ENCODE measurements at places on chromosomes 6 and 20.

DNA sequence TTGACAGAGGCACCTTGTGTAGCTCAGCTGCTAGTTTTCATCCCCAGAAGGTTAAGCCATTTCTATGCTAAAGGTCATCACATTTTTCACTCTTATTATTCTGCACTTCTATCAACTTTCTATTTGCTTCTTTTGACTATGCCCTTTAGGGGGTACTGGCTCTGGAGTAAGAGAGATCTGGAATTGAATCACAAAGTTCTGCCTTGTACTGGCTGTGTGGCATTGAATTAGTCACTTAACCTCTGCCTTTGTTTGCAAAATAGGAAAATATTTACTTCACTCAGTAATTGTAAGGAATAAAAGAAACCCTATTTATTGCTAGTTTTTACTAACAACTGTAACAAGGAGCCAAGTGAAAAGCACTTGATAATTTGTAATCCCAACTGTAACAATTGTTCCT, 56.8 kb upstream of the MTRF1L start:
- no peak for DNase-seq

DNA sequence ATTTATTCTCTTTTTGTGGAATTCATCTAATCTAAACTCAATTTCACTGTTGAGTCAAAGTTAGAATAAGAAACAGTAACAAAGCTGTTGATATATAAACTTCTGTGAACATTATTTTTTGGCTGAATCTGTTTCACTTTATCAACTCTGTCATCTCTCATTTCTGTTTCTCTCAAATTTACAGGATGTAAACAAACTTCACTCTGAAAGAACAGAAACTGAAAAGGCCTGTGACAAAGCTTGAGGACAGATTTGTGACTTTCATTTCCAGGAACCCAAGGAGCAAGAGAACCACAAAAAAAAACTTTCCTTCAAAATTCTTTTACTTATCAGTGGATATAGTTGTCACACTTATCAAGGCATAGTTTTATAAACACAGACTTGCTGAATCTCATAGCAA, 447.9 kb upstream of the OPRM1 start:
- DNase-seq, result no peak

DNA sequence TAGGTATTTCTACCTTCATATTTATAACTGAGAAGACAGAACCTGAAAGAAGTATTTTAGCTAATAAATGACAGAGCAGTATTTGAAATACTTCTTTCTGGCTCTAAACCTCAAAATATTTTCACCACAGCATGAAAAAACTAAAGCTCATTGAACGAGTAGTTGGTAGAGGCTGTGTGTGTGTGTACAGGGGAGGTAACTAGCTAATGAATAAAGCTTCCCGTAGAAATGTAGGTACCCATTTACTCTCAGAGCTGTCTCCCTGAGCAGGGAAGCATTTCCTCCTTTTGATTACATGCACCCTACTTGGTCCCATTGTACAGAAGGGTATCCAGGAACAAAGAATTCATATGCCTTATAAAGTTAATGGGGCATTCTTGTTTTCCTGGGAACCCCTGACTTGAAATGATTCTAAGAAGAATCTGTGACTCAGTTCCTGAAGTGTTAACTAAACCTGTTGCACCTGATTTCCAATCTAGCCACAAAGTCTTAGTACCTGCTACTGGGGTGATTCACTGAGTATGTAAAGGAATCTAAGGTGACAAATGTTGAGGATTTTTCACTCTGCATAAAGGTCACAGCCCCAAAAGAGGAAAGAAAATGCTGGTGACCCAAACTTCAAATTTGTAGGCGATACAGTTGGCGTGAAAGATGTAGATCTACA, 12.5 kb downstream of the CRYBG1 start:
- DNase-seq, result no peak

- DNase-seq, result peak; percentile 56
These were observed 51.4 kb upstream of the SAYSD1 start for GRCh38 chr6:39166189-39166911.

DNA sequence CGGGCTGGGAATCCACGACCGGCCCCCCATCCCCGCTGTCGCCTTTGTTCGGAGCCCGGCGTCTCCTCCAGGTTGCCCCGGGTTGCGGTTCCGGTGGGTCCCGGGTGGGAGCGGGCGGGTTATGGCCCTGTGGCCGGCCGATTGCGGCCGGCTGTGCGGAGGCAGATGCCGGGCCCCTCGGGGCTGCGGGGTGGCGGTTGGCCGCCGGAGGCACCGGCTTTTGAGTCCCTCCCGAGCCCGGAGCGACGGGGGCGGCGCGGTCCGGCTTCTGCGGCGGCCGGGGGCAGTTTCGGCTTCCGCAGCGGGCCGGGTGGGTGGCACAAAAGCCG, 431 bp downstream of the LOC128125822 start:
- no peak for DNase-seq

DNA sequence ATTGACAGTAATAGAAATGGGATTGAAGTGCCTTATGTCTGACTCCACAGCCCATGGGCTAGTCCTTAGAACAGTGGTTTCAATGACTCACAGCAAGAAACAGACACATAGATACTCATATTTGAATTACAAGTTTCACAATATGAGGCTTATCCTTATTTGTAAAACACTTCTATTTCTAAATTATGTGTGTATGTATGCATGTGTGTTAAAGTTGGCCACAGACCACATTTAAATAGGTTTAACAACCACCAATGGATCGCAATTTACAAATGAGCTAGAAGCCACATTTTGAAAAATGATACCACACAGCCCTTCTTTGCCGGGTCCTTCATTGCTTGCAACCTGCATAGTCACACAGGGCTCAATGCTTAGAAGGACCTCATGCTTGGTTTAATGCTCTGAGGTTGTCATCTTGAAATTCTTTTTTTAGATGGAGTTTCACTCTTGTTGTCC, 157.8 kb upstream of the PREP start:
- DNase-seq, result peak; percentile 61

- no peak for DNase-seq
These were observed 515.2 kb downstream of the MAFB start for GRCh38 chr20:40173872-40174271.

DNA sequence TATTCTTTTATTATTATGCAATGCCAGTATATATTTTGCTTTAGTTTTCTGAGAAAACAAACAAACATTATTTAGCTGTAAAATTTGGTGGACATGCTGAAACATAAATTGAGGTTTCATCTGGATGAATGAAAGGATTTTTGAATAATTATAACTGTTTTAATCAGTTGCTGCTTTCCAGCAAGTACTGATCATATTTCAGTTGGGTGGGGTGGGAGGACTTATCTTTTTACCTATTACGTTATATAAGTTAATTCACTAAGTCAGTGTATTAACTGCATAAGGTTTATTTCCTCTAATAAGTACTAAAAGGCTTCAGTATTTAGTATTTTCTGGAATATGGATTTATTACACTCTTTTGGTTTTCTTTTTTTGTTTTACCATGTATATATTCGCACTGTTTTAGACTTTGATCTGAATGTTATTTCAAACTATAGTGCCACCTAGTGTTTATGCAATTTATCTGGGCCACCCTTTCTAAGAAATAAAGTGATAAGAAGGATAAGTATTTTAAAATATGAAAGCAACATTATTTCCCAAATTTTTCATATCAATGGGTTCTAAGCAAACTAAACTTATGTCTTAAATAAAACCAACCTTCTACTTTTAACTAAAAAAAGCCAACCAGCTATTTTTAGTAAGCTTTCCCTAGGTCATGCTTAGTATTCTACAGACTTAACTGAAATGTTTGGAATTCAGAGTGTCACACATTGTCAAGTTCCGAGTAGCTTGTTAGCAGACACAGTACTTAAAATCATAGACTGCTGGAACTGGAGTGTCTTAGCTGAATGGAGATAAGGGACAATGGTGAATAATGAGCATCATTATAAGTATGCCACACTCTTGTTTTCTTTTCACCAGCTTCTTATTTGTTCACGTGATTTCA, 105.4 kb upstream of the MCHR2 start:
- peak; percentile 51 for DNase-seq

GRCh38 chr6:139710556-139710955, 336.1 kb upstream of the CITED2 start:
- DNase-seq, result no peak

DNA sequence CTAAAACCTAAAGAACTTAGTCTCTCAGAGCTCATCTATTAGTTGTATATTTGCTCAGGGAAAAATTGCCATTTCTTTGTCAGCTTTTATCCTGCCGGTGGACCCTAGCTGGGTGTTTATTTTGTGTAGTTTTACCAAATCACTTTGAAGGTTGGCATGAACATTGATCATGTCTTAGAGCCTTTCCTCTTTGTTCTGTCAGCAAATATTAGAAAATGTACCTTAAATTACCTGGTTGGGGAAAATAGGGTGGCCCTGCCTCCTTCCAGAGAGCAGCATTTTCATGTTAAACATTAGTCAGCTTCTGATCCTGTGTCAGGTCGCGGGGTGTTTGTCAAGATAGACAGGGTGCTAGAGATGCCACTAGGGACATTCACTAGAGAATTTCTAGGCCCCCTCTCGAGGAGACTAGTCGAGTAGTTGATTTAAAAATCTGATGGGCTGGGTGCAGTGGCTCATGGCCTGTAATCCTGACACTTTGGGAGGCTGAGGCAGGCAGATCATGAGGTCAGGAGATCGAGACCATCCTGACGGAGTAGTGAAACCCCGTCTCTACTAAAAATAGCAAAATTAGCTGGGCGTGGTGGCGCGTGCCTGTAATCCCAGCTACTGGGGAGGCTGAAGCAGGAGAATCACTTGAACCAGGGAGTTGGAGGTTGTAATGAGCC, 11.2 kb downstream of the RALY start:
- DNase-seq, result no peak

DNA sequence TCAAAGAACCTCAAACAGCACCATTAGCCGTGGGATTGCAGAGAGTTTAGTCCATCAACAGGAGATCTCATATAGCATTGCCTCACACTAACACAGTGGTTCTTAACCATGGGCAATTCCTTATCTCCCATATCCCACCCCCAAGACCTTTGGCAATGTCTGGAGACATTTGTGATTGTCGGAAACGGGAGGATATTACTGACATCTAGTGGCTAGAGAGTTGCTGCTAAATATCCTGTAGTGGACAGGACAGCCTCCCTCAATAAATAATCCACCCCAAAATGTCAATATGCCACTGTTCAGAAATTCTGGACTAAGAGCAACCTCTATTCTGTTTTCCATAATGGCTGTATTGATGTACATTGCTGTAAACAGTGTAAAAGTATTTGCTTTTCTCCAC, 210.1 kb upstream of the CCN2 start:
- peak; percentile 80 for DNase-seq

DNA sequence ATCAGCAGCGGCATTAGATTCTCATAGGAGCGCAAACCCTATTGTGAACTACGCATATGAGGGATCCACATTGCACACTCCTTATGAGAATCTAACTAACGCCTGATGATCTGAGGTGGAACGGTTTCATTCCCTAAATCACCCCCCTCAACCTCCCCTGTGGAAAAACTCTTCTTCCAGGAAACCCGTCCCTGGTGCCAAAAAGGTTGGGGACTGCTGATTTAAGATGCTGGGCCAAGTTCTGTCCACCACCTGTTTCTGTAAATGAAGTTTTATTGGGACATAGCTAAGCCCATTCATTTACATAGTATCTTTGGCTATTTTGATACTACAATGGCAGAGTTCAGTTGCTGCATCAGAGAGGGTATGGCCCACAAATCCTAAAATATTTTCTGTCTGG, 268.2 kb upstream of the PRDM1 start:
- no peak for DNase-seq

DNA sequence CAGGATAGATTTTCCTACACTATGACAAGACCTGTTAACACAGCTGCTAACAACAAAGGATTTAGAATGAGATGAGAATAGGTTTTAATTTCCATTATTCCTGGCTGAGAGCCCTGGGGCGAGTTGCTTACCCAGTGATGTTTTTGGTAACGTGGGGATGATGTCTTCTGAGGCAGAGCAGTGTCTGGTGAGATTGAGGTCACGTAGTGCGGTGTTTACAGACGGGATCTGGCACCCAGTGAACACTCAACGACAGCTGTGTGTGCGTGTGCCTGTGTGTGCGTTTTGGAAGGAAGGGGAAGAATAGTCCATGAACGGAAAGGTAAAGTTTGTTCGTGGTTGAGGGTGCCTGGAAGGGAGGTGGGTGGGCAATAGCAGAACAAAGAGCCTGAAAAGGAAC, 384.7 kb downstream of the C6orf118 start:
- no peak for DNase-seq

- DNase-seq, result no peak
These were observed 15.9 kb downstream of the TMEM200A start for GRCh38 chr6:130381459-130382380.

GRCh38 chr6:4510906-4511640, 265.1 kb upstream of the CDYL start:
- DNase-seq, result no peak

DNA sequence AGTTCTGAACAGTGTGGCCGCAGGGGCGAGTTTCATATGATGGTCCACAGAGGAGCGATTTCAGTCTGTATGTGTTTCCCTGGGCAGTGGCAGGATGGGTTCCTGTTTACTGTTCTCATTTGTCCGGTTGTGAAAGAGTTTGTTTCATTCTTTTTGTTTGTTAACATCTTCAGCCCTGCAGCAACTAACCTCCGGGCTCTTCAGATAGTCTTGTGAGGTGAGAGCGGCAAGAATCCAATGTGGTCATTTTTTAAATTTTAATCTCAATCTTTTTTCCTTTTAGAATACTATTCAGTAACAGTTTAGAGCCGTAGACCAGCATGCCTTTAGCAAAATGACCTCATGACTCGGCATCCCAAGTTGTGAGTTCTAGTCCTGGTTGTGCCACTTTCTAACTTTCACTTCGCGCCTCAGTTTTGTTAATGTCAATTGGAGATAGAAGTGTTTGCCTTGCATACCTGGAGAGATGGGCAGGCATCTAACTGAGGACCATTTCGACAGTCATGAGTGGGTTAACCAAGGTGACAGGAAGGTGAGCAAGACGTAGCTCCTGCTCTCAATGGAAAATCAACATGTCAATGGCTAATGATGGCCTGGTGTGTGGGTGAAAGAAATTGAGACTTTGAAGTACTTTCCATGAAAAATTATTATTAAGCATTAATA, 38.5 kb upstream of the PXDC1 start:
- no peak for DNase-seq

DNA sequence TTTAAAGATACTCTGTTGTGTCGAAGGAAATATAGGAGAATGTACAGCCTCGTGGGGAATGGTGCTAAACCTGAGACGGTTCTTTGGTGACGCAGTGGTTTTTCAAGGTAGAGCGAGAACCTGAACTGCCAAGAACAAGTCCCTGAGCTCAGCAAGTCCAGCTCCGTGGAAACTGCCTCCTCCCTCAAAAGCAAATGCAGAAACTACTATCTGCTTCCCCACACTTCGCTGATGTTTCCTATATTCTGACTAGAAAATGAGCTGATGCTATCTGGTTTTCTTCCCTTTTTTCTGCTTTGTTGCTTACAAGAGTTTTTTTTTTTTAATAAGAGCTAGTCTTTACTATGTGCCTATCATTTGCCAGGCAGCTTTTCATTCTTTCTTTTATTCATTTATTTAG, 85.3 kb upstream of the LY86 start:
- no peak for DNase-seq

DNA sequence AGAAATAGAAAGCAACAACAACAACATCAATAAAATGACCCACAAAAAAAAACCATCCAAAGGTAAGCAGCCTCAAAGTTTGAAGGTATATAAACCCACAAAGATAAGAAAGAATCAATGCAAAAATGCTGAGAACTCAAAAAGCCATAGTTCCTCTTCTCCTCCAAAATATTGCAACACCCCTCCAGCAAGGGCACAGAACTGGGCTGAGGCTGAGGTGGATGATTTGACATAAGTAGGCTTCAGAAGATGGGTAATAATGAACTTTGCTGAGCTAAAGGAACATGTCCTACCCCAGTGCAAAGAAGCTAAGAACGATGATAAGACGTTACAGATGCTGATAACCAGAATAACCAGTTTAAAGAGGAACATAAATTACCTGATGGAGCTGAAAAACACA, 188.8 kb upstream of the BTBD3 start:
- DNase-seq, result no peak

- DNase-seq, result no peak
These were observed 16.2 kb upstream of the MRPS18A start for GRCh38 chr6:43703512-43704429.
